ENCODE measurements at places on chromosomes 16 and 17.

- H3K27ac ChIP-seq: no peak overlapping the region
- no peaks in the 10 kb centered on the region for H3K4me1 ChIP-seq
- H3K4me3 ChIP-seq: peak overlapping the region; percentile 30
- no peaks in the 10 kb centered on the region for H3K36me3 ChIP-seq
- peaks cover 3% of the 10 kb centered on the region for H3K27me3 ChIP-seq
- DNase-seq: no peak
Measured at GRCh38 chr17:18626152-18626870, 17.9 kb downstream of the TBC1D28 start.

DNA sequence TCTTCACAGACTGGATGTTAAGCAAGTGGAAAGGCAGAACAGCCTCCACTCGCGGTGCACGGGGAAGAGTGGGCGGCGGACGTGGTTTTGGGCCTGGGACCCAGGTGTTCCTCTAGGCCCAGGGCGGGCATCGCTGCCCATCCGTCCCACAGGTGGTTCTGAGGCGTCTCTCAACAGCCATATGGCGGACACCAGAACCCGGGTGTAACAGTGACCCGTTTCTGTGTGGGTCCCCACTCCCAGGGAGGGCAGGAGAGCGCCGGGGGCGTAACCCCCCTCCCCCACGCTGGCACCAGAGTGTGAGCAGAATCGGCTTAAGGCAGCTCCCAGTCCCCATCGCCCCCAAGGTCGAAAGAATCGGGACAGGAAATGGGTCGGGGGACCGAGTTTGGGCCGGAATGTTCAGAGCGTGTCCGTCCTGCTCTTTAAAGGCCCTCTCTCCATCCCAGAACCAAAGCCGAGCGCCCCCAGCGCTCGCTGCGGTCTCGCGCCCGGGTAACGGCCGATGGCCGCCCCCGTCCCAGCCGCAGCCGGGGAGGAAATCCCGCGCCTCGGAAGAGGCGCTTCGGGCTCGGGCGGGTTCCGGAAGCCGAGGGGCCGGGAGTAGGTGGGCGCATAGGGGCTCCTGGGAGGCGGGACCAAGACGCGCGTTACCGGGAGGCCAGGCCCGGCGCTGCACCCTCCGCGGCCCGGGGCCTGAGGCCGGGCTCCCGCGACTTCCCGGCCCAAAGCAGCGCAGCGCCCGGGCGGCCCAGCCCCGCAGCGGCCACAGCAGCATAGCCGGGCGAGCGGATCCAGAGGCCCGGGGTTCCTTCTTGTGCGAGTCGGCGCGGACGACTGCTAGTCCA lies at the start of gene TK2:
TK2 (minus strand) TSS at position 839 of the 848 bp plus-strand sequence; CDS start at position 778, 61 bp downstream.
- H3K4me1 ChIP-seq: peaks cover 56% of the 10 kb centered on the region
- peak; percentile 82 for DNase-seq
- H3K27ac ChIP-seq: peak within 1 kb of the TSS; percentile 96
- no peaks in the 10 kb centered on the region for H3K27me3 ChIP-seq

GRCh38 chr17:32114536-32114935 lies 27.8 kb upstream of the RHOT1 start:
- no peak overlapping the region for H3K4me3 ChIP-seq
- peaks cover 9% of the 10 kb centered on the region for H3K4me1 ChIP-seq
- H3K27ac ChIP-seq: no peak overlapping the region
- H3K27me3 ChIP-seq: no peaks in the 10 kb centered on the region

DNA sequence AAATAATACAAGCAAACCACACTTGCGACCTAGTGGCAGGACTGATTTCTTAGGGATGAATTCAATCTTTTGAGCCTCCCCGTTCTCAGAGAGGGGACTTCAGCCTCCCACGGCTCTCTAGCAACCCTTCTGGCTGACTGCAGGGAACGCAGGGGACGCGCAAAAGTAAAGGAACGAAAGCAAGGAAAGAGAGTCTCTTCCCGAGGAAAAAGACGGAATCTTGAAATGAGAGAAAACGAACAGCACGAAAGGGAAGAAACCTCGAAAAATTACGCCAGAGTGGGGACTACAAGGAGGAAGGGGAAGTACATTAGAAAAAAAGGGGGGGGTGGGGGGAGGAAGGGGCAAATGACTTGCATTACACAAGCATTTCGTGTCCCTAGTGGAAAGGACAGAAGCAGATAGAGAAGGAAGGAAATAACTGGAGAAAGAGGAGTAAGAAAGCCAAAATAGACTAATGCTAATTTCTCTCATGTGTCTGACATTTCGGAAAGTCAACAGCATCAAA lies 1.2 kb downstream of the GRB2 start:
- H3K4me1 ChIP-seq: peaks cover 53% of the 10 kb centered on the region
- peak overlapping the region; percentile 94 for H3K4me3 ChIP-seq

DNA sequence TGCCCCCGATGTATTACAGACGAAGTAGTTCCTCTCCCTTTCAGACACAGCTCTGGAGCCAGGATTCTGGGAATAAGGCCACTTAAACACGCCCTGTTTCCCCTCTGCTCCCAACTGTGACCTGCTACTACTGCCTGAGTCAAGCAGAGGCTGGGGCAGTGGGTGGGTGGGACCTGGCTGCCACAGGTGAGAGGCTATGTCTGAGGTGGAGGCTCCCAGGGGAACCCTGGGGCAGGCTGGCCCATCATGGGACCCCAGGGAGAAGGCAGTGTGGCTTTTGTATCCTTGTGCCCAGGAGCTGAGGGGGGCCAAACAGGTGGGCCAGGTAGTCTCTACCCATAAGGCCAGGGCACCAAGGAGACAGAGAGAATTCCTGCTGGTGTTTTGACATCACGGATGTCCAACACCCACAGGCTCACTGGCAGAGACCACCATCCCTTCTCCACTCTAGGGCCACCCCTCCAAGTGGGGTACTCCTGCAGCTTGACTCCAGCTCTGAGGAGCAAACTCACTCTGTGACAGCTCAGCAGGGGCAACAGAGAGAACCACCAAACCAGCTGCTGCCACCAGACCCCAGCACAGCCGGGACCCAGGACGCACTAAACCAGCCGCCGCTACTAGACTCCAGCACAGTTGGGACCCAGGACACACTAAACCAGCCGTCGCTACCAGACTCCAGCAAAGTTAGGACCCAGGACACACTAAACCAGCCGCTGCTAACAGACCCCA lies 105.3 kb upstream of the SMURF2 start:
- DNase-seq: no peak
- peaks cover 48% of the 10 kb centered on the region for H3K36me3 ChIP-seq
- H3K4me1 ChIP-seq: peaks cover 1% of the 10 kb centered on the region
- H3K27ac ChIP-seq: no peak overlapping the region
- no peaks in the 10 kb centered on the region for H3K27me3 ChIP-seq

- no peaks in the 10 kb centered on the region for H3K27me3 ChIP-seq
- H3K4me1 ChIP-seq: no peaks in the 10 kb centered on the region
- DNase-seq: no peak
- no peak overlapping the region for H3K27ac ChIP-seq
Measured at GRCh38 chr17:55168958-55169687, 95.6 kb upstream of the HLF start.

GRCh38 chr16:66220702-66221101 lies 145.8 kb upstream of the CDH5 start:
- no peaks in the 10 kb centered on the region for H3K4me1 ChIP-seq
- H3K27ac ChIP-seq: no peak overlapping the region
- H3K4me3 ChIP-seq: no peak overlapping the region
- H3K27me3 ChIP-seq: no peaks in the 10 kb centered on the region
- no peak for DNase-seq

- H3K27ac ChIP-seq: no peak overlapping the region
- no peaks in the 10 kb centered on the region for H3K36me3 ChIP-seq
- no peak for DNase-seq
- no peaks in the 10 kb centered on the region for H3K27me3 ChIP-seq
Measured at GRCh38 chr17:58829172-58829637, 73.6 kb downstream of the PPM1E start.

- H3K36me3 ChIP-seq: no peaks in the 10 kb centered on the region
- no peak overlapping the region for H3K4me3 ChIP-seq
- DNase-seq: no peak
- H3K27ac ChIP-seq: no peak overlapping the region
- peaks cover 8% of the 10 kb centered on the region for H3K4me1 ChIP-seq
Measured at GRCh38 chr17:39861235-39861634, 2.9 kb downstream of the IKZF3 start.

- H3K4me1 ChIP-seq: no peaks in the 10 kb centered on the region
- no peaks in the 10 kb centered on the region for H3K36me3 ChIP-seq
- H3K27ac ChIP-seq: no peak overlapping the region
- H3K4me3 ChIP-seq: no peak overlapping the region
- DNase-seq: no peak
Measured at GRCh38 chr17:66976781-66977201, 12.3 kb downstream of the CACNG4 start.

DNA sequence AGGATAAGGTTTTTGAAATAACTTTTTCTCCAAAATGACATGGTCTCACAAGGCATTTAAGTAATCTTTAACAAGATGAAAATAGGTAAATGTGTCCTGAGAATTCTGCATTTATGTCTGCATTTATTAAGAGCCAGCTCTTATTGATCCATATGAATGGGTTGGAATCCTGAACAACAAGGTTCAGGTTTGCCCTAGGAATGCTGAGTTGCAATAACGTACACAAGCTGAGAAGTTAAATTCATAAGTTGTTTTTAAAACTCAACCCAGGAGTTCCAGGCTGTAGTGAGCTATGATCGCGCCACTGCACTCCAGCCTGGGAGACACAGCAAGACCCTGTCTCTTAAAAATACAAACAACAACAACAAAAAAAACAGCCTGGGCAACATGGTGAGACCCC lies 28.1 kb downstream of the GLG1 start:
- no peak overlapping the region for H3K27ac ChIP-seq
- DNase-seq: no peak

- no peak overlapping the region for H3K4me3 ChIP-seq
- DNase-seq: peak; percentile 45
- peaks cover 12% of the 10 kb centered on the region for H3K4me1 ChIP-seq
- peaks cover 65% of the 10 kb centered on the region for H3K36me3 ChIP-seq
- H3K27ac ChIP-seq: peak overlapping the region; percentile 49
Measured at GRCh38 chr16:57758331-57759117, 23.0 kb downstream of the KATNB1 start.

DNA sequence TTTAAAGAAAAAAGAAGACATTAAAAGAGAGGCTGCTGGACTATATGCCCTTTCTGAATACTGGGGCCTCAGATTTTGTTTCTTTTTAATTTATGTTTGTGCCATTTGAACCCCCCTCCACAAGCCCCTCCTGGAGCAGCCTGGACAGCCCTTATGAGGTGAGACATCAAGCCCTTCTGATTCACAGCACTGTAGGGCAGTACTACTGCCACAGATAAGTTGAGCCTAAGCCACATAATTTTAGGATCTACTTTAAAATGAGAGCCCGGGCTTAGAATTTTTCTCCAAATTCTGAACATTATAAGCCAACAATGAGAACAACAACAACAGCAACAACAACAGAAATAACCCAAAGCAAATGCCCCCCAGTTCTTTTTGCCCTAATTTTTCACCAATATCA lies 256.9 kb upstream of the SALL1 start:
- no peak for DNase-seq
- H3K4me3 ChIP-seq: no peak overlapping the region
- H3K27ac ChIP-seq: no peak overlapping the region
- H3K27me3 ChIP-seq: no peaks in the 10 kb centered on the region

- H3K4me1 ChIP-seq: no peaks in the 10 kb centered on the region
- DNase-seq: no peak
- no peak overlapping the region for H3K27ac ChIP-seq
- H3K4me3 ChIP-seq: no peak overlapping the region
Measured at GRCh38 chr17:4174556-4174955, 31.6 kb downstream of the CYB5D2 start.

- H3K4me3 ChIP-seq: no peak overlapping the region
- H3K36me3 ChIP-seq: no peaks in the 10 kb centered on the region
- peaks cover 8% of the 10 kb centered on the region for H3K27me3 ChIP-seq
- DNase-seq: no peak
- H3K4me1 ChIP-seq: no peaks in the 10 kb centered on the region
Measured at GRCh38 chr16:55706739-55707384, 51.1 kb downstream of the SLC6A2 start.

DNA sequence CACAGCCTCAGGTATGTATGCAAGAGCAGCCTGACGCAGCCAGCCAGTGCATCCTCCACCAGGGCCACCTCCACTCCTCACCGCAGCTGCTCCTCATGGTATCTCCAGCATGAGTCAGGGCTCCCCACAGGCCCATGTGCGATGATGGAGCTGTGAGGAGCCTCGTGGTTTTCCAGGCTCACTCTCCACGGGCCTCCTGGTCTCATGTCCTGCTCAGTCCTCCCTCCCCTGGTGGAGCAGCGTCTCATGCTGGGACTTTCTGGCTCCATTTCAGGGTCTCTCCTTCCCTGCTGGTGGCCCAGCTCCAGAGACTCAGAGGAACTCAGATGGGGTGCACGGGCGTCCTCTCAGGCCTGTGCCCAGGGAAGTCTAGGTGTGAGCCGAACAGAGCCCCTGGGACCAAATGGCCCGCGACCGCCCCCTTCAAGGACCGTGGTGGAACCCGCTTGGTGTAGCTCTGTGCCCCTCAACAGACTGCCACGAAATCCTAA lies 70.4 kb downstream of the METRNL start:
- DNase-seq: no peak
- H3K36me3 ChIP-seq: no peaks in the 10 kb centered on the region
